Tongue (tissue), 3 donors: ENCODE measurements at places on chromosomes 7 and 10. TPM values are rescaled to one million over a fixed set of nuclear protein-coding genes. Genes with fewer than 3 reads are reported as not detected.

Gene ASL
- 9.8 TPM for total RNA-seq

Gene RAMP3
- 8.8 TPM for total RNA-seq

Gene SPDYE5
- total RNA-seq: not detected

Gene NUTM2B
- total RNA-seq: 0.10 TPM

Gene UTF1
- not detected for total RNA-seq

Gene GNGT1
- total RNA-seq: not detected

Gene FAM171A1
- 15.4 TPM for total RNA-seq

Gene RADIL
- 7.3 TPM for total RNA-seq

Gene ADAM8
- total RNA-seq: 6.7 TPM

Gene ENTPD7
- total RNA-seq: 9.7 TPM

Gene TAS2R5
- 4.5 TPM for total RNA-seq

Gene ZNF425
- 4.7 TPM for total RNA-seq

Gene EPHB6
- 15.9 TPM for total RNA-seq

Gene CLDN3
- total RNA-seq: 9.9 TPM

Gene ELOVL3
- total RNA-seq: not detected

Gene ITIH5
- total RNA-seq: 67.9 TPM
